Pulmonary artery endothelial cell (primary cell): ENCODE measurements at places on chromosomes 11 and 22. TPM values are rescaled to one million over a fixed set of nuclear protein-coding genes. Genes with fewer than 3 reads are reported as not detected.

The H19 gene
- total RNA-seq: 0.07 TPM in 1 of 2 replicates, not detected in the other

The POTEH gene
- total RNA-seq: not detected in 2 replicates

The NCR3LG1 gene
- total RNA-seq: 8.8 and 10.5 TPM in 2 replicates

The LMF2 gene
- 29.5 and 33.4 TPM in 2 replicates for total RNA-seq

The GUCY1A2 gene
- 0.14 and 1.6 TPM in 2 replicates for total RNA-seq
